ENCODE measurements at places on chromosomes 16 and 17. TPM values are rescaled to one million over a fixed set of nuclear protein-coding genes. Genes with fewer than 3 reads are reported as not detected.

Gene KCNJ18
- not detected for total RNA-seq

Gene CPHXL
- total RNA-seq = not detected

DNA sequence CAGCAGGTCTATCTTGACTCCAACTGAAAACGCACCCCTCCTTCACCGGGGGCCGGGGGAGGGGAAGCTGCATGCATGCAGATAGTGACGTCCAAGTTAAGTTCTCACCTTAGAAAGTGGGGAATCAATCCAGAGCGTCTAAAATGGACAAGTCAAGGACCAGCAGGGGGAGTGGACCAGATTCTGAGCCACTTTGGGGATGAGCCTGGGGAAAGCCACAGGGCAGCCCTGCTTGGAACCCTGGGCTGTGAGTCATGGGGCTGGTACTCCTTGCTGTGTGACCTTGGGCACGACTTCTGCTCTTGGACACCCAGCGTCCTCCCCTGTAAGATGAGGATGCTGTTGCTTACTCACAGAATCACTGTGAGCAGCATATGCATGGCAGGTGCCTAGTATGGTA, 9.1 kb downstream of the TNFRSF13B start:
- no peak for DNase-seq

- no peak for DNase-seq
Observed at GRCh38 chr17:36888236-36888951, 48.9 kb upstream of the LHX1 start.

- no peak for DNase-seq
Observed at GRCh38 chr17:43554857-43555256, 8.7 kb upstream of the ETV4 start.

Gene GPATCH8
- 77.1 TPM for total RNA-seq

GRCh38 chr17:67280279-67280678, 35.3 kb upstream of the HELZ start:
- DNase-seq = no peak

Gene GABARAP
- 429 TPM for total RNA-seq

- no peak for DNase-seq
Observed at GRCh38 chr17:58706351-58707140, 14.1 kb downstream of the RAD51C start.

DNA sequence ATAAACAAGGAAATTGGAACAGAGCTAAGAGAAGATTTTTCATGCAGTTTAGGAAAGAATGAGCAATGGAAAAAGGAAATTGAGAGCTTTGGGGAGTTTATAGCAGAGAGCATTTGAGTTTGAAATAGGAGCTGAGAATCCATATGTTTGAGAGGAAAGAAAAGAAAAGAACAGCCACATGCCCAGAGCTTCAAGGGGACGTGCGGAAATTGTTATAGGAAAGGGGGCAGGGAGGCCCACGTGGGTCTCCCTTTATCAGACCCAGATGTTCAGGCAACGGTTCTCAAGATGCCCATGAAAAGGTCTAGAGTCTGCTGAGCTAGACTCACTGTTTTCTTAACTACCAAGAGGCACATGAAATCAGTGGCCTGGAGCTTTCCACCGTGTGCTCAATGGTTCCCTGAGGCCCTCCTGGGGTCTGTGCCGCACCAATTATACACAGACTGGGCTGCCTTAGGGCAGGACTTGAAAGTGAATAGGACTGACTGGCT, 31.2 kb downstream of the CHD9 start:
- no peak for DNase-seq

- DNase-seq = no peak
Observed at GRCh38 chr16:63612462-63613227, 1509.2 kb downstream of the CDH11 start.

Gene CLEC19A
- total RNA-seq = not detected

All from mesothelial cell of epicardium (in vitro differentiated cells).